T follicular helper cell (primary cell): ENCODE measurements at places on chromosomes 1 and 21.

DNA sequence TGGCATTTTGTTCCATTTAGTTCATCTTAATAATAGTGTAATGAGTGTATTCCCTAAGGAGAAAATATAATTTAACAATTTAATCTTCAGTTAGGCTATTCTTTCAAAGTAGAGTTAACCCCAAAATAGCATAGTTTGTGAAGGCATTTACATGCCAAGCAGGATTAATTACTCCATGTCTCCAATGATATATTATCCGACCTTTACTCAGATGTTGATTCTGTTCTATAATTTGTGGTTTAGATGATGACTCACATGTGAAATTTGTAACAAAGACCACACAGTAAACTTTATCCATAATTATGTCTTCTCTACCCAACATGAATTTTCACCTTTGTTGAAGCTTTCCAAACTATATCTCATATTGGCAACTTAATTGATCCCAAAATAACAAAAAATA, 2065.2 kb downstream of the MRPL39 start:
- DNase-seq = no peak

- DNase-seq = no peak
Measured at GRCh38 chr1:228288536-228289238, 80.8 kb downstream of the OBSCN start.

DNA sequence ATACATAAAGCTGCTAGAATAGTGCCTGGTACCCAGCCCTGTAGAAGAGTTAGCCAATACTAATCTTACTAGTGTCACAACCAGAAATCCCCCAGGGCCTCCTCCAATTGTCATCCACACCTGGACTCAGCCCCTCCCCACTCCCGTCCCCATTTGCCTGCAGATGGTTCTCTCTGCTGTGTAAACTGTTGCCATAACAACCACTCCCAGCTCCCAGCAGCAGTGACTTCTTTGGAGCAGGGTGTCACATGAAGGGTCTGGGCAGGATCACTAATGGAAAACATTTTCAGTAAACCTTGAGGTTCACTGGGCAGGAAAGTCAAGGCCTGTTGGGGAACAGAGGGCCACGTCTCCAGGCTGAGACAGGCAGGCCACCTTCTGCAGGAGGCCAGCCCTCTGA, 126.0 kb upstream of the IPO9 start:
- DNase-seq = no peak

DNA sequence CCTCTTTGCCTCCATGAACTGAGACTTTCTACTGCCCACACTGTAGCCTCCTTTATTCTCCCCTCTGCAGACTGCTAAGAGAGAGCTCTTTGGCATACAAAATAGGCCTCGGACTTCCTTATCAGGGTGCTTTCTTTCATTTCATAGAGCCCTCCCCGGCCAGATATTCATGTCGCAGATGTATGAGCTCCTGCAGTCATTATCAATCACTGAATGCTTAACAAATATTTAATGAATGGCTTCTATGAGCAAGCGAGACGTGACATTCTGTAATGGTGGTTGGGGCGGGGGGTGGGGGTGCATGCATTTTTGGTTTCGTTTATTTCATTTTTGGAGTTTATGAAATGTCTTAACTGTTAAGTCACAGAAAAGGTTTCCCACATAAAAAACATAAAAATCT, 344.8 kb upstream of the KAZN start:
- no peak for DNase-seq

GRCh38 chr1:242083742-242084141, 84.8 kb upstream of the MAP1LC3C start:
- no peak for DNase-seq

DNA sequence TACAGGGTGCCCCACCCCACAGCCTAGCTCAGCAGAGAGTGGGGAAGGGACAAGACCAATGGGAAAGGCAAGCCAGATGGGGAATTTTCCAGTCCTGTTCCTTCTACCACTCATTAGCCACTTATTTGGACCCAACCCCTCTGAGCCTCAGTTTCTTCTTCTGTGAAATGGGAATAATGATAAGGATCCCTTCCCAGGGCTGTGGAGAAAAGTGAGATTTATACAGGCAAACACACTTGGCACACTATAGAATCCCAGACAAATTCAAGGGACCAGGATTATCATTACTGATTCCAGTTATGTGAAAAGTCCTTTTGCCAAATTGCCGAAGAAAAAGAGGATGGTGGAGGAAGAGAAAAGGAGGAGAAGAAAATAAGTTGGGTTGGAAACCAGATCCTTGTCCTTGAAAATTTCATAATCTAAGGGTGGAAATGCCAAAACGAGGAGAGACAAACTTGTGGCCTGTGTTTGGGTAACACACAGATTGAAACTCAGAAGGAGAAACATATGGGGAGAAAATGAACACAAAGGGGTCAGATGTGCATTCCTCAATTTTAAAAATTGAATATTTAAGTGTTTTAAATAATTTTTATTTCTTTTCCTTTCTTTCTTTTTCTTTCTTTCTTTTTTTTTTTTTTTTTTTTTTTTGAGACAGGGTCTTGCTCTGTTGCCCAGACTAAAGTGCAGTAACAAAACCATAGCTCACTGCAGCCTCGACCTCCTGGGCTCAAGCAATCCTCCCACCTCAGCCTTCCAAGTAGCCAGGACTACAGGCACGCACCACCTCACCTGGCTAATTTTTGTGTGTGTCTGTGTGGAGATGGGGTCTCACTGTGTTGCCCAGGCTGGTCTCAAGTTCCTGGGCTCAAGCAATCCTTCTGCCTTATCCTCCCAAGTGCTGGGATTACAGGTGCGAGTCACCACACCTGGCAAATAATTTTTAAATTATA, 9.6 kb downstream of the CAPN2 start:
- DNase-seq = no peak

DNA sequence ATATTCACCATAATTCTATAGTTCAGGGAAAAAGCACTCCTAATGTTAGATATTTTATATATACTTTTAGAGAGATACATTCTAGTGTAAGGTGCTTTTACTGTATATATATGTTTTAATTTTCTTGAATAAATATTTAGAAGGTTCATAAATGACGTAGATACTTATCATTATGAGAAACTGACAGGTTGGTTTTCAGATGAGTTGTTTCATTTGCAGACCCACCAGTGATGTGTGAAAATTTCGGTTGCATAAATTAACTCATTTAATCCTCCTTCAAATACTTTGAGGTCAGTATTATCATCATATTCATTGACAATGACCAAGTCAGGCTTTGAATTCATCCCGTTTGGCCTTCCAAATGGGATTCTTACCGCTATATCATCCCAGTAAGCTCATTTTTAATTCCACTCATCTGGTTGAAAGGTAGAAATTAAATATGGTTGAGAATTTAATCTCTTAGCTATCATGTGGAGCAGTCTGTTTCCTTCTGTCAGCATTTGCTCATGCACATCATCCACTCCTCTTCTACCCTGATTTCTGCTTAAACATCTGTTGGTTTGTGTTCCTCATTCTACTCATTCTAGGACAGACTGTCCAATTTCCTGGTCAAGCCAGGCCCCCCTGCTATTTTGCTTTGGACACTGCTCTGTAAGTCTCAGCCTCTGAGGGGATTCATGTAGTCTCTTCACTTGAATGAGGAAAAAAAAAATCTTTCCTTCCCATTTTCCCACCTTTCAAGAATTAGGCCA, 1156.6 kb downstream of the PLA2G4A start:
- no peak for DNase-seq

GRCh38 chr1:216346526-216346925, 76.7 kb downstream of the USH2A start:
- DNase-seq = no peak

- DNase-seq = no peak
Measured at GRCh38 chr1:46689897-46690296, 18.2 kb downstream of the TEX38 start.
